Neuronal stem cell (in vitro differentiated cells): ENCODE measurements at places on chromosomes 6 and 20.
A peak's percentile ranks its signal among the peaks of the same experiment; 100 is the strongest.

DNA sequence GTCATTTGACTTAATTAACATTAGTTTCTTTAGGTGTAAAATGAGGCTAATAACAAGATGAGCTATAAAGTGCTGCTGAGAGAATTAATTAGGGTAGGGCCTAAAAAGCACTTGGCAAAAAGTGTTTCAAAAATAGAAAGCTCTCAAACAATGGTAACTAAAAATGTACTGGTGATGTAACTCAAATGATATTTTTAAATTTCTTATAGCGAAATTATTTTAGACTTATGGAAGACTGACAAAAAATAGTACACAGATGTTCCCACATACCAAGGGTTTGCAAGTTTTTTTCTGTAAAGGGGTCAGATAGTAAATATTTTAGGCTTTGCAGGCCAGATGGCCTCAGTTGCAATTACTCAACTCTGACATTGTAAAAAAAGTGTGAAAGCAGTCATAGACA, 190.7 kb upstream of the UFL1 start:
- DNase-seq: no peak

- no peak for DNase-seq
These were observed 84.3 kb upstream of the RALY start for GRCh38 chr20:33909331-33909921.

GRCh38 chr6:89895276-89895874, 1.1 kb downstream of the GJA10 start:
- DNase-seq: peak; percentile 63

- no peak for DNase-seq
These were observed 136.1 kb downstream of the EYA4 start for GRCh38 chr6:133377219-133377618.

DNA sequence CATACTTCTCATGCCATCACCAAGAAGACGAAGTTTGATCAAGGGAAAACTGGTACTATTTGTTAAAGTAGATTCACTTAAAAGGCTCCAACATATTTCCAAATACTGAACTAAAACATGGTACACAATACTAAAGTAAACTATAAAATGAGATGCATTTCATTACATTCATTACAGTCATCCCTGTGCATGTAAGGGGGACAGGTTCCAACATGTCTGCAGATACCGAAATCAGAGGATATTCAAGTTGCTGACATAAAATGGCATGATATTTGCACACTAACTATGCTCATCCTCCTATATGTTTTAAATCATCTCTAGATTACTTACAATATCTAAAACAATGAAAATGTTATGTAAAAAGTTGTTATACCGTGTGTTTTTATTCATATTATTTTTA, 893.9 kb upstream of the MANEA start:
- DNase-seq: no peak

DNA sequence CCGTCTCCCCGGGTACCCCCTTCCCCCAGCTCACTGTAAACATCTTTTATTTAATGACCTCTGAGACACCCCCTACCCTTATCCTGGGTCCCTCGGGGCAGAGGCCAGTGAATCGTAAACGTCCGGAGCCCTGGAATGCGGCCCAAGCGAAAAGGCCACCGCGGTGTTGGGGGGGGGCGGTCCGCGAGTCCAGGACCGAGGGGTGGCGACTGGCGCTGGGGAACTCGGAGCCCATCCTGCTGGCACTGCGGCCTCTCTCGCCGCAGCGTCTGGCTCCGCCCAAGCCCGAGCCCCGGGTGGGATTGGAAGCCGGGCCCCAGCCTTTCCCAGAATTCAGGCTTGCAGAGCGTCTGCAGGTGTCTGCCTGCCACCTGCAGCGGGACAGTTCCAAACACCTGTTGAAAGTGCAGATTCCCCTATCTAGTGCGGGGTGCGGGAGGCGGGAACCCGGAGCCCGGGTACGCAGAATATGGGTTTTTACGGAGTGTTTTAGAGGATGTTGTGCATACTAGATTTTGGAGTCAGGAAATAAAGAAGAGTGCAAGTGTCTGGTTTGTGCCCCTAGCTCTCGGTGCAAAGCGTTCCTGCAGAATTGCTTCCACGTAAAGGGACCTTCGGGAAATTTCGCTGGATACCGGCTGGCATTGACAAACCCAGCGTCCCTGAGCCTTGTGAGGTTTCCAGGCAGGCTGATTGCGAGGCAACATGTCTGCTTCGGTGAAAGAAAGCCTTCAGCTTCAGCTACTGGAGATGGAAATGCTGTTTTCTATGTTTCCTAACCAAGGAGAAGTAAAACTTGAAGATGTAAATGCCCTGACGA, 800 bp downstream of the RWDD2A start:
- peak; percentile 67 for DNase-seq
